Glomerular endothelial cell (primary cell): ENCODE measurements at places on chromosomes 12 and 14. TPM values are rescaled to one million over a fixed set of nuclear protein-coding genes. Genes with fewer than 3 reads are reported as not detected.

The EEF1AKMT3 gene
- total RNA-seq = 4.7 and 6.9 TPM in 2 replicates

DNA sequence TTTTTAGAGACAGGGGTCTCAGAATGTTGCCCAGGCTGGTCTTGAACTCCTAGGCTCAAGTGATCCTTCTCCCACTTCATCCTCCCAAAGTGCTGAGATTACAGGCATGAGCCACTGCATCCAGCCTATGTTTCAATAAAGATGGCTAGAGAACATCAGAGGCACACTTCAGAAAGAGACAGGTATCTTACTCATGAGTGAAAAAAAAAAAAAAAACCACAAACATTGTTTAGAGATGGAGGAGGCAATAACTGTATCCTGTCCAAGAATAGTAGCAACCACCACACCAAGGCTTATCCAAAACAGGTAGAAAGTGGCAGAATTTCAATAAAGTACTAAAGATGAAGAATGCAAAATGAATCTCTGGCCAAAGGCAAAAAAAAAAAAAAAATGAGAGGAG is 30.3 kb downstream of the EEA1 start:
- no peak for DNase-seq

DNA sequence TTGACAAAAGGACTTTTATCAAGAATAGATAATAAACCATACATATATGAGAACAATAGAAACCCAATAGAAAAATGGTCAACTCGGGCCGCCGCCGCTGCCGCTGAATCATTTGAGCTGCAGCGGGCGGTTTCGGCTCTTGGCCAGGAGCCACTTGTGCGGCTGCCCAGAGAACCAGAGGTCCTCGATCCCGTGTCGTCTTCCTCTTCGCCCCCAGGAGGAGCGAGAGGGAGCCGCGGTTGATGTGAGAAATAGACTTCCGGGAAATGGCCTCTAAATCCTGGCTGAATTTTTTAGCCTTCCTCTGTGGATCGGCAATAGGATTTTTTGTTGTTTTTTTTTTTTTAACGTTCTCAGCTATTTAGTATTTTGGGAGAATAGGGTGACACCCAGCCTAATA is 44.8 kb downstream of the CPSF6 start:
- DNase-seq = no peak

GRCh38 chr14:72010474-72010873 is 78.2 kb downstream of the RGS6 start:
- DNase-seq = no peak
